ENCODE measurements at places on chromosomes 12 and 14. TPM values are rescaled to one million over a fixed set of nuclear protein-coding genes. Genes with fewer than 3 reads are reported as not detected.

Gene ZBTB25
- 8.4 TPM for polyA plus RNA-seq

Gene KRT80
- polyA plus RNA-seq, result 1.1 TPM

Gene RAD51AP1
- polyA plus RNA-seq, result 27.2 TPM

Gene SLIRP
- 113 TPM for polyA plus RNA-seq

Gene LRRIQ1
- 37.0 TPM for polyA plus RNA-seq

GRCh38 chr12:27869567-27869966 lies 89.5 kb upstream of the MANSC4 start:
- DNase-seq, result no peak

DNA sequence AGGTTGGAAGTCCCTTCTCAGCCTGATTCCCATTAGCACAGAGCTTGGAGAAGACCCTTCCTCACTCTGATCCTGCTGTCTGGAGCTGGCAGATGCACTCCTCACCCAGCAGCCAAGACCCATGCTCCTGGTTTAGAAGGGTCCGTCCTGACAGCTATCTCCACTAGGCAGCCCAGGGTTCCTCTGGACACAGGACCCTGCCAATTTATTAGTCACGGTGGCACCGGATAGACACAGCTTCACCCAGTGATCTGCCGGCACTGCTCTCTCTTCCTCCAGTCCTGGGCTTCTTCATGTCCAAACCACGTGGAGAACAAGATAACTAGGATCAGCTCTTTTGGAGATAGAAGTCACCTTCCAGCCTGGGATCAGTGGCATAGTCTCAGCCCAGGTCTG lies 26.2 kb upstream of the TCL1B start:
- DNase-seq, result no peak

DNA sequence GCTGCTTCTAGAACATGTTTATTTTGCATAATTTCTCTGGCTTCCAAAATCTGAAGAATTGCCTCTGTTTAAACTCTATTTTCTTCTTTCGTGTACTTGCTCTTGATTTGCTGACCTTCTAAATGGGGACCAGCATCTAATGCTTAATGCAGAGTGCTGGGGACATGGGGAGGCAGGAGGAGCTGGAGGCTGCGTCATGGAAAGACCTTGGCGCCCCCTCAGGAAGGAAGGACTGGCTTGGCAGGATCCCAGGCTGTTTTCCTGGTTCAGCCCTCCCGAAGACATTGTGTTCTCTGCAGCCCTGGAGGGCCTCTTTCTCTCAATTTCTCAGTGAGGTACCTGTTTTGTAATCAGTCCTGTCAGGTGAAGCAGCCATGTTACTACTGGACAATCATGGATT lies 5.5 kb downstream of the PRKCH start:
- no peak for DNase-seq

- DNase-seq, result no peak
These were observed 68.1 kb upstream of the DCD start for GRCh38 chr12:54716261-54716660.

DNA sequence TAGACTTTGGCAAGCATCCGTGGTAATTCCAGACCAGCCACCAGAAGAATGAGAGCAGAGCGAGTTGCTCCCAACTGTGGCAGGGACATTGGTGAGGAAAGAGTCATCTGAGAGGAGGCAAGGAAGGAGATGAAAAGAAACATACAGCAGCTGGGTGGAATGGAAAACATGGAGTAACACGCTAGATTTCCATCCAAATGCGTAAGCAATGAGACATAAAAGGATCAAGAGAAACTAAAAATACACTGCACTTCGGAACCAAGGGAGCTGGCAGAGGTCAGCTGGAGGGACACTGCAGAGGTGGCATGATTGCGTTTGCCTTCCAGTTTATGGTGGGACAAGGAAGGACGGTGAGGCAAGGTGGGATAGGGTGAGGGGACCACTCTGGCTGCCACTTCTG lies 82.9 kb downstream of the DDX51 start:
- DNase-seq, result no peak

DNA sequence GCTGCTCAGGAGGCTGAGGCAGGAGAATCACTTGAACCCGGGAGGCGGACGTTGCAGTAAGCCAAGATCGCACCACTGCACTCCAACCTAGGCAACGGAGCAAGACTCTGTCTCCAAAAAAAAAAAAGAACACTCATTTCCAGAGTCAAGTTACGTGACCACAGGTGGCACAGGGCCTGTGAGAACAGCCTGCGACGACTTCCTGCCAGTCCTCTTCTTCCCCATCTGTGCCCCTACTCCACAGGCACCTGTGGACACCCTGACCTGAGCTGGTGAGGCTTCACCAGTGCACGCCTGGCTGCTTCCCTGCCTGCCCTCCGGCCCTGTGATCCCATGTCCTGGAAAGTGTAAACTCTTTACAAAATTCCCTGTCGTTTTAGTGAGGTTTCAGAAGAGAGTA lies 77.7 kb downstream of the PPP2R5C start:
- no peak for DNase-seq

DNA sequence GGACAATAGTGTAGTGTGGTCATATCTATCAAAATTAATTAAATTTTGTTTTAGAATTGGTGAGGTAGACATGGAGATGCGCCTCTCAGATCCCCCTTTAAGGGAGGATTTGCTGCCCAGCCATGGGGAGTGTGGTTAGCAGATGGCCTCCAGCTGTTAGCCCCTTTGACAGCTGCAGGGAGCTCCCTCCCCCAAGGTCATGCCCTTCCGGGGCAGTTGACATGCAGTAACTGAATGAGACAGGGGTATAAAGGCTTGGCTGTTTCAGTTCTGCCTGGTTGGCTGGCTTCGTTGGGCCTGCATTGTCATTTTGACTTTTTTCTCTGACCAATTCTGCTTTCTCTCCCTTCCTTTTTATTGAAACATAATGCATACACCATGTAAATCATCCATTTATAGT lies 291.5 kb upstream of the SRRM4 start:
- no peak for DNase-seq

GRCh38 chr12:118432812-118433545 lies 56.6 kb downstream of the SUDS3 start:
- no peak for DNase-seq
